ENCODE measurements at places on chromosomes 2 and 18. TPM values are rescaled to one million over a fixed set of nuclear protein-coding genes. Genes with fewer than 3 reads are reported as not detected.

DNA sequence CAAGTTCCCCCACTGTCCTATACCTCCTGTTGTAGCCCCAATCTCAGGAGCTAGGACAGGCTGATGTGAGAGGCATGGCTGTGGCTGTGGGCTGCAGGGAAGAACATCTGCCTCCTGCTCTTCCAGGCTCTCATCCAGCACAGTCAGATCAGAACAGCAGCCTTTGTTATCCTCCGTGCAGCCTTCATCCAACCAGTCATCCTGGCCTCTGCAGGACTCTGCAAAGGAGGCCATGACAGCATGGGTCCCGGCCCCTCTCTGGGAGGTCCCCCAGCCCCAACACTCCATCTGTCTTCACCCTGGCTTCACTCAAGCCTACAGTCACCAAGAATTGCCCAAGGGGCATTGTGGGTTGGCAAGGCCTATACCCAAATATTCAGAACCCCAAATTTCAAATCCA lies 223.2 kb upstream of the COPS8 start:
- DNase-seq = no peak

DNA sequence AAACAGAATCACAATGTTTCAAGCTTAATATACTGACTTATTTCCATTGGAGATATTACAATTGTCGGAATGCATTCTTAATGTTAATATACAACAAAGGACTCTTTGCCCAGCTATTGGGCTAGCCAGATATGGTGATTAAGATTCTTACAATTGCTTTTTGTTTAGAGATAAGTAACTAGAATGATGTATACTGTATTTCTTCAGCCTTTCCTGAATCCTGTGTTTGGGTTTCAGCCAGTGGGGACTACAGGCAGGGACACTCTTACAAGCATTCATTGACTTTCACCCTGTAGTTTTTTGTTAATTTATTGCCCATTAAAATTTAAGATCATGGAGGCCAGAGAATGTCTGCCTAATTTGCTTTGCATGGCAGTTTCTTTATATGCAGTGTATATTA lies 254.1 kb upstream of the TMEFF2 start:
- no peak for DNase-seq

DNA sequence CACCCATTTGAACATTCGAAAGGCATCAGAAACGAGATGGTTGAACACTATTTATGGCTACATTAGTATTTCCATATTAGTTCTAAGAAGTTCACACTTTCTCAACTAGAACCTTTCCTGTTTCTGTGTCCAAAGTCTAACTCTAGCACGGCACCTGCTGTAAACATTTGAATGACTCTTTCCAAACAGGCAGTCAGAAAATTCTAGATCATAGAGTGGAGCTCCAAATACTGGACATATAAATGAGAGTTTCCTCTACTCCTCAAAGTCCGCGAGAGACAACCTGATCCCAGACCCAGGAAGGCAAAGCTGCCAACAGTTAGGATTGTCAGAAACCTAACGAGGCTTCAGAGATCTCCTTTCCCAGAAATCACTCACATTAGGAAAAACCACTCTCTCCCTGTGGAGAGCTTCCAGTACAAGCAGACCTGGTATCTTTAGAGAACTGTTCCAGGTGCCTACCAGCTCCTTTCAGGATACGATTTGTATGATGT lies 10.6 kb downstream of the RND3 start:
- no peak for DNase-seq

DNA sequence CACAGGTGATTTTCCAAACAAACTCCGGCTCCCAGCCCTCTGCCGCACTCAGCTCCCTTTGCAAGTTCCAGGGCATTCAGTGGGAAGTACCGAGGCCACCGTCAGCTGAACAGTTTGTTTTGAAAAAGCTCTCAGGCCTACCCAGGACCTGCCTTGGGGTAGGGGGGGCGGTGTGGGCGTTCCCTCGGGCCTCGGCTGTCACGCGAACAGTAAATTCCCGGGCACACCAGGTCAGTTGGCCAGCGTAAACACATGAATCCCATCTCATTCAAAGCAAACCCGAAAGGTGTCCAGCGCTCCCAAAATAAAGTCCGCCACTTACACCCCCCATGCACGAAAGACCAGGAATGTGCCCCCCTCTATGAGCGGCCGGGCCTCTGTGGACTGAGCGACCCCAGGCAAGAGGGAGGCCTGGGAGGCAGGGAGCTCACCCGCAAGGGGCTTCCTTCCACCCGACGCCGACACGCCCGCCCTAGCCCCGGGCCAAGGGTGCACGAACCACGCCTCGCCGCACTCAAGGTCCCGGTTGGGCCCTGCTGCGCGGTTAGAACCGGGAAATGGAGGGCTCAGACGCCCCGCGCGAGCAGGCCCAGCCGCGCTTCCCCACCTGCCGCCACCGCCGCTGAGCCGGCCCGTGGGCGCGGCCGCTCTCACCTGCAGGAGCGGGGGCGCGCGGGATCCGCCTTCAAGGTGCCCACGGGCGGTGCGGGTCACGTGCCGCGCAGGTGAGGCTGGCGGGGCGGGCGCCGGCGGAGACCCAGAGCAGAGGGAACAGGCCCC lies at the start of gene WDSUB1:
TSS of gene WDSUB1 (minus strand) at position 775 of the 780 bp plus-strand sequence. CDS start 3,634 bp downstream, outside the sequence.
- DNase-seq = peak; percentile 44

GRCh38 chr2:172427256-172427989 lies at the start of gene ITGA6:
Gene ITGA6 (plus strand): TSS chr2:172427586.
- DNase-seq = no peak

DNA sequence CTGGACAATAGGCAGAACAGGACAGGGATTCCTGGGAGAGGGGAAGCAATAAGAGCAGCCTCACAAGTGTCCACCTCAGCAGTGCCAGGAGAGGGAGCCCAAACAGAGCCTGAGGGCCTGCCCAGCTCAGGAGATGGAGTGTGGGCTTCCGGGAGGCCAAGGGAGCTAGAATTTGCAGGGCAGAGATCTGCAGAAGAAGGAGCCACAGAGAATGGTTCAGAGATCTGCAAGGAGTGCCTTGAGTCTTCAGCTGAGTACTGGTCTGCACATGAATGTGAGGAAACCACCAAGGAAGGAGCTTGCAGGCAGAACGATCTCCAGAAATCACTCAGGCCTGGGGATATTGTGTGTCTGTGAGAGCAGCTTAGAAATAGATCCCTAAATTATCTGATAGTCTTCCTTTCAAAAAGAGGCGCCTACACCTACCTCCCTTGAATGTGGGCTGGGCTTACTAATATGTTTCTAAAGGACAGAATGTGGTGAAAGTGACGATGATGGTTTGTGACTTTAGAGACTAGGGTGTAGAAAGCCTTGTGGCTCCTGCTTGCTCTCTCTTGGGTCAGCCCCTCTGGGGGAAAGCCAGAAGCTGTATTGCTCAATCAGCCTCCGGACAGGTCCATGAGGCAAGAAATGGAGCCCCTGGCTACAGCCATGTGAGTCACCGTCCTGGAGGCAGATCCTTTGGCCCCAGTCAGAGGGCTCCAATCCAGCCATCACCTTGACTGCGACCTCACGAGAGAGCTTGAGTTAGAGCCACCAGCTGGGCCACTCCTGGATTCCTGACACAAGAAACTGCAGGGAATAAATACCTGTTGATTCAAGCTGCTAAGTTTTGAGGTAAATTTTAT lies 7.6 kb upstream of the LPIN1 start:
- DNase-seq = peak; percentile 64

APCDD1 gene
- 0.51 TPM for total RNA-seq

ECEL1 gene
- not detected for total RNA-seq

LRP1B gene
- total RNA-seq = 0.12 TPM

IL1RN gene
- total RNA-seq = 0.29 TPM

CCDC68 gene
- total RNA-seq = 2.7 TPM

LAMA3 gene
- total RNA-seq = 45.2 TPM

All from epithelial cell of proximal tubule (primary cell).